Fibroblast of skin of right quadriceps (primary cell): ENCODE measurements at places on chromosomes 2 and 18.
A peak's percentile ranks its signal among the peaks of the same experiment; 100 is the strongest.

DNA sequence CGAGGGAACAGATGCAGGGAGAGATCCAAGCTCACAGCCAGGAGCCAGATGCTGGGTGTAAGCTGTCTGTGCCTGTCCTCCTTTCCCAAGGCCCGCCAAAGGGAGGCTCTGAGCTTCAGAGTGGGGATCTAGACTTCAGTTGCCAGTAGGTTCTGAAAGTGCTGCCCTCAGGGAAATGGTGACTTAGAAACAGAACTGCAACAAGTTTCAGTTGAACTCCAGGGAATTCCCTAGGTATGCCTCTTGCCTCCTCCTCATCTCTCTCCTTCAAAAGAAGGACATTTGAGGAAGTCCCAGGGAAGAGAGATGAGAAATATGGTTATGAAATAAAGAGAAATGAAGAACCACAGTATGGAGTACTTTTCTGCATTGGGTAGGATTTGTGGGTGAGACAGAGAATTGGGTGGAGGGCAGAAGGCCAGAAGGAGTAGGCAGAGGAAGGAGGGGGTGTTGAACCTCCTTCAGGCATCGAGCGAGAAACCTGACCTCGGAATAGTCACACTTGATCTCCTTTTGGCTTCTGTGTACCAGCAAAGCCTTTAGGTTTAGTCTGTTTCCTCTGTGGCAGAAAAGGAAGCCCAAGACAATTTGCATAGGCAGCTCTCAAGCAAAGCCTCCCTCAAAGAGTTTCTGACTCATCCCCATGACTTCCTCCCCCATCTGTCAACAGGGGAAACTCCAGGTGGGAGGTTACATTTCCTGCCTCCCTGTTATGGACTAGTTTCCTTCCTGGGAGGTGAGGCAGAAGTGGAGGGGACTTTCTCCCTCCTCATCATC lies 45.7 kb downstream of the QPCT start:
- DNase-seq: peak; percentile 88

DNA sequence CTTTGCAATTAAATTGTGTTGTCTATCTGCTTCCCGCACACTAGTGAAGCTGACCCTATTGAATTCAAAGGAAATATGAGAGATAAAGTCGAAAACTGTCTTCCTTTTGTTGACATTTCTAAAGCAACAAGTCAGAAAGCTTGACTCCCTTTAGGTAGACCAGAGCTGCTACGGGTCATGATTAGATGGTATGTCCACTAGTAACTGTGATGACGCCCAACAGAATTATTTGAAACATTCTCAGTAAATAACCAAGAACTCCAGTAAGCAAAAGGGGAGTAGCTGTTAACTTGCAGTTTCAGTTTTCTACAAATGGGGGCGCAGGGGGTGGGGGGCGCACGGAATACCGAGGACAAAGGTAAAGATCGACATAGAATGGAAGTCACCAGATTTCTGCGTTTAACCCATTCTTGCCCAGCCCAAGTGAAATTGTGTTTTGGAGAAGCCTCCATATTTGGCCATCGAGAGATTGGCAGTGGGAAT lies 56.4 kb downstream of the CRIM1 start:
- no peak for DNase-seq

DNA sequence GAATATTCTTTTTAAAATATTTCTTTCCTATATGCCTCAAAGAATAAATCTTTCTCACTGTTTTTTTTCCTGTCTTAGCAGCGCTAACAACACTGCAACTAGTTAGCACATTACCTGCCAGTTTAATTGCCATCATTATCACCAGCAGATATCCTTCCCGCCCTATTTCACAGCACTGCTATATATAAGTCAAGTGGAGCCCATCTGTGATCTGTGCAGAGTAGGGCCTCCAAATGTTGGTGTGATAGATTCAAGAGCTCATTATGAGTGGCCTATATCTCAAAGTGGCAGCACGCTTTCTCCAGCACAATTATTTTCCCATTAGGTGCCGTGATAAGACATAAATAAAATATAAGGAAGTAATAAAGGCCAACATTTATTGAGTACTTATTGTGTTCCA lies 19.8 kb upstream of the RGPD4 start:
- no peak for DNase-seq

DNA sequence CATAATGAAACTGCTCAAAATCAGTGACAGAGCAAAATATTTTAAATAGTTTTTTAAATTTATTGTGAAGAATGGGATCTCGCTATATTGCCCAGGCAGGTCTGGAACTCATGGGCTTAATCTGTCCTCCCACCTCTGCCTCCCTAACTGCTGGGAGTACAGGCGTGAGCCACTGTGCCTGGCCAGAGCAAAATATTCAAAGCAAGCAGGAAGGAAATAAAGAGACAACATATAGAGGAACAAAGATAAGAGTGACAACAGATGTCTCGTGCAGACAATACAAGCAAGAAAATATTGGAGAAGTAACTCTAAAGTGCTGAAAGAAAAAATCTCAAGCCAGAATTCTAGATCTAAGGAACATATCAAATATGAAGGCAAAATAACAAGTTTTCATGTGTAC lies 5.0 kb upstream of the SCLY start:
- DNase-seq: no peak

GRCh38 chr18:49886891-49887764 lies 73.8 kb upstream of the ACAA2 start:
- DNase-seq: no peak

DNA sequence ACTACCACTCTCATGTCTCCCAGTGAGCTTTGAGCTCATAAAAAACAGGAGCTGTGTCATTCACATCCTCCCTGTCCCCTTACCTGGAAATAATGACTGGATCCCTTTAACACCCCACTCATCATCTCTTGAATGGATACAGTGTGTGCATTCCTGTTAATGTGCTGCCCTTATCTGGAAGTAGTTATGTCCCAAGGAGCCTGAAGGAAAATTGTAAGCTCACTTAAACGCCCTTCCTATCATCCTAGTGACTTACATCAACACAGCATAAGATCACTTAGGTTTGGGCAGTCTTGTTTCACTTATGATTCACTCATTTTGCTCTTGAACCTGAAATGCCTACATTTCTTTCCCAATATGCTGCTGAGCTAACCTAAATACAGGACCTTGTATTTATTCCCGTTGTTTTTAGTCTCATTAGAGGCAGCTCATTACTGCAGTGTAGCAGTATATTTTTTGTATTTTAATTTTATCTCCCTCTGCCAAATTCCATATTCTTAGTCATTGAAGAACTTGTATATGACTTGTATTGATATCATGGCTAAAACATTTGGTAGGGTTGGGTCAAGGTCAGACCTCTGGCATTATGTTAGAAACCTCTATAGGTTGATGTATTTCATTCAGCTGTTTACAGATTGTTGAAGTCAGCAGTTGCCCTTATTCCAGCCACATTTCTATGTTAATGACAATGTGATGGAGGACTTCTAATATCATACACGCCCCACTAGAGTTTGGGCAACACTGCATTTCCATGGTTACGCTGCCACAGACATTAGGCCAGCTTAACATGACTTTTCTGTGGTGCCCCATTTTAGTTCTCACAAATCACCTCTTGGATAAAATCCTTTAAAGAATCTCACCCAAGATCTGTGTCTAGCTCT lies 72.9 kb downstream of the PKP4 start:
- peak; percentile 72 for DNase-seq

GRCh38 chr18:41666231-41666630 lies 288.8 kb upstream of the PIK3C3 start:
- DNase-seq: no peak

DNA sequence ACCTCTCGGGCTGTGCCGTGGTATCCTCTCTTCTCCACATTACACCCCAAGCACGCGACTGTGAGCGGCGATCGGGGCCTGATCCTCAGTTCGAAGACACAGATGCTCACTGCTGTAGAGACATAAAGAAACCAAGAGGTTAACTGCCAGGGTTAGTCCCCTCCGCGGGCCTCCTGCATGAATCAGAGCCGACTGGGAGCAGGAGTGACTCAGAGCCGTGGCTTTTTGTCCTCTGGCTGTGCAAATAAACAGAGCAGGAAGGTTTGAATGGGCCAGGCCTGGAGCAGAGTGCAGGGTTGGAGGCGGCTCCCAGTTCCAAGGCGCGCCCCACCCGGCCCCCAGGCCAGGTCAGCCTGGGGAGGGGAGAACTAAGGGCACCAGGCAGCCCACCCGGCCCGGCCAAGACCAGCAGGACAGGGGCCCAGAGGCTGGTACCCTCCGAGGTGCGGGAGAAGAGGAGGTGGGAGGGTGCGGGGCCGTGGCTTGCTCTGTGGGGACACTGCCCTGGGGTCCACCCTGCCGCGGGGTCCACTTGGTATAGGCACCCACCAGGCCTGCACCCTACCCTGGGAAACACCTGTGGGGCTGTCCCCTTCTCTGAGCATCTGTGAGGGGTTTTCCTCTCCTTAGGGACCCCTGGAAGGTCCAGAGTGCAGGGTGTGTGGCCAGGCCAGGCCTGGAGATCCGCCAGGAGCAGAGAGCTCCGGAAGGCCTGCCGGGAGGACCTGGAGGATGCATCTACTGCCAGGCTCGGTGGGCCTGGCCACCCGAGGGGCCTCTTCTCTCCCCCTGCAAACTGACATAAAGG lies 16.5 kb downstream of the TWIST2 start:
- DNase-seq: peak; percentile 100

- no peak for DNase-seq
These were observed 100.0 kb upstream of the ALPP start for GRCh38 chr2:232278534-232278933.

GRCh38 chr2:113284476-113284875 lies 5.8 kb upstream of the PAX8 start:
- DNase-seq: peak; percentile 9

DNA sequence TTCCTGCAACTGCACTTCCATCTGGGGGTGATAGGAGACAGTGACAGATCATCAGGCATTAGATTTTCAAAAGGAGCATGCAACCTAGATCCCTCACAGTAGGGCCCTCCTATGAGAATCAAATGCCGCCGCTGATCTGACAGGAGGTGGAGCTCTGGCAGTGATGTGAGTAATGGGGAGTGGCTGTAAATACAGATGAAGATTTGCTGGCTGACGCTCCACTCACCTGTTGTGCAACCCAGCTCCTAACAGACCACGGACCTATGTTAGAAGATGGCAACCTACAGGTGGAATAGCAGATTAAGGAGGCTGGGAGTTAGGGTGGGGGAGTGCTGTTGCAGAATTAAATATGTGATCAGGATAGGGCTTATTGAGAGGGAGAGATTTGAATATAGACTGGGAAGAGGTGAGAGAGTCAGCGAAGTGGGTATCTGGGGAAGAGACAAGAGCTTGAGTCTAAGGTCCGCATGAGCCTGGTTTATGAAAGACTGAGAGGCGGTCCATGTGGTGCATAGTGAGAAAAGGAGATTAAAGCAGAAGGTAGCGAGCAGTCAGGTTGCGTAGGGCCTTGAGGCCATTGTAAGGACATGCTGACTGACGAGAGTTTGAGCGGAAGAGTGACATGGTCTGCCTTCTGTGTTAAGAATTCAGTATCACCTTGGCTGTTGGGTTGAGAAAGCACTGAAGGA lies 31.3 kb upstream of the TOGARAM2 start:
- no peak for DNase-seq

DNA sequence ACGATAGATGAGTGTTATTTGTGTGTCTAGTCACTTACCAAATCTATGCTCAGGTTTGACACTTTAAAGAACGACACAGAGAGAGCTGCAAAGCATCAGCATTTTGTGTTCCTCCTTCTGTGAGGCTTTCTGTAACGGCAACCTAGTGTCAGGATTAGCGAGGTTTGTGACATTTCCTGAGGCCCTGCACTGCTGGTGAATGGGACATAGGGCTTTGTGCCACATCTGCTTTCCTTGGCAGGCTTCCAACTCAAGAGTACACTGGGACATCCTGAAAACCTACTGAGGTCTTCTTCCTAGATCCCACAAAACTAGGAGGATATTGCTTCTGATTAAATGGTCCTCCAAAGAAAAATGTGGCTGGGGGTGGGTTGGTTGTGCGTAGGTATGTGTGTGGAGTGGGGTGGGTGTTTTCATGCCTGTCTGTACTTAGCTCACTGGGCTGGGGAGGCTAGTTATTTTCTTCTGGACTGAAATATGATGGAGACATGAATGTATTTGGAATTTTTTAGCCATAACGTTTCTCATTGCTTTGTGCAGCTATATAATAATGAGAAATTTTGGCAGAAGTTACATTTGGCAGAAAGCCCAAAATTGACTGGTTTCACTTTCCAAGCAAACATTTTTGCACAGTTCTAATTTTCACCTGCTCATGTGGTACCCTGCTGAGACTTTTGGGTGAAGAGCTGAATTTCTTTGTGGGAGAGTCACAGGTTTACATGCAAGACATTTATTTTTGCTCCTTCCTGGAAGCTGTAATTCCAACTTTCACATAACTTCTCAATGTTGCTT lies 308.4 kb downstream of the XIRP2 start:
- DNase-seq: peak; percentile 72

GRCh38 chr2:126971481-126972278 lies 73.0 kb downstream of the TEX51 start:
- peak; percentile 38 for DNase-seq

DNA sequence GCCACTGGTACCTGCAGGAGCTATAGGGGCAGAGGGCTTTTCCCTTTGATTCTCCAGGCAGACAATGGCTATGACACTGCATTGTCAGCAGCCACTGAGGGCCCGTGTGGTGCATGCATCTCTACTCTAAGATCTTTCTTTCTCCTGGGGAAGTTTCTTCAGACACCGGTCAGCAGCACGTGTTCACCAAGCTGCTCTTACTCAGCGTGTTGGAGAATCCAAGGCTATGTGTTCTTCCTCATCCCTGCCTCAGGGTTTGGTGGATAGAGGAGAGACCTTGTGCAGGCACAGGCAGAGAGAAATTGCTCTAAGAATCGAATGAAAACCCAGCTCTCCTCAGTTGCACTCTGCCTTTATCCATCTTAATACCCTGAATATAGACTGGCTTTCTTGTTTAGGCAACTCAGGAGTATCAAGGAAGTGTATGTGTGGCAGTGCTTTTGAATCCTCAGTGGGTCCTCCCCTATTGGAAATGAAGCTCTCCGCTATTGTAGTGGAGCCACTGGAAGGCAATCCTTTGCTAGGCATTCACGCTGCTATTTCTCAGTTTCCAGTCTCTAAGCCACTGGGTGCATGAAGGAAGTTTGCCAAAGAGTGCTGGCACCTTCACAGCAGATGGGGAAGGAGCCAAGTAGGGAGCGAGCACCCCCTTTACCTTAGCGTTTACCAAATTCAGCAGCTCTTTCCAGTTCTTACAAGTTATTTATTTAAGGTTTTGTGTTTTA lies 86.9 kb upstream of the EML6 start:
- no peak for DNase-seq

DNA sequence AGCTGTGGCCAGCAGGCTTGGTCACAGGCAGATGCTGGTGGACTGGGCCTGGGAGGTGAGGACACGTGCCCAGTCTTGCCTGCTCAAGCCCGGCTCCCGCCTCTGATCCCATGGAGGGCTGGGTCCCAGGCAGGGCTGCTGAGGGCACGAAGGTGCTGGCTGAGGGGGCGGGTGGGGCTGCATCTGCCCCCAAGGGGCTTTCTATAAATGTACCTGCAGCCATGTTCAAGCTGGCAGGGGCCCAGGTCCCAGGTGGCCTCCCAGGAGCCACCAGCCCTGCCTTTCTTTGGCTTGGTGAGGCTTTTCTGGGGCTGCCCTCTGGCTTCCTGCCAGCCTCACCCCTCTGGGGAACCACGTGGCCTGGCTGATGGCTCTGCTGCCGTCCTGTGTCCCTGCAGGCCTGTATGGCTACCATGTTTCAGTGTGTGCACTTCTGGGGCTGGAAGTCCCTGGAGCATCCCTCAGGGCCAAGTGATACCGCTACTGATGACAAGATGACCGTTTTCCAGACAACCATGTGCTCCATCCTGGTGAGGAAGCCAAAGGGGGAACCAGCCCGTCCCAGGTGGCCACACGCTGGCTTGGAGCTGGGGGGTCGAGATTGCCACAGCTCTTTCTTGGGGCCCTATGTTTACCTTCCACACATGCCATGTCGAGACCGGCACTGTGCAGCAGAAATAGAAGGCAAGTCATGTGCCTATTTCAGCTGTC lies 23.2 kb downstream of the HJURP start:
- no peak for DNase-seq

GRCh38 chr2:145927131-145927950 lies 1407.4 kb upstream of the ZEB2 start:
- no peak for DNase-seq
